ENCODE measurements at places on chromosomes 16 and 17. TPM values are rescaled to one million over a fixed set of nuclear protein-coding genes. Genes with fewer than 3 reads are reported as not detected.
A peak's percentile ranks its signal among the peaks of the same experiment; 100 is the strongest.

Gene ZP2
- total RNA-seq, result not detected

Gene SYT17
- total RNA-seq, result 1.5 TPM

Gene OTOP2
- not detected for total RNA-seq

Gene HOXB2
- 114 TPM for total RNA-seq

Gene CDK10
- total RNA-seq, result 58.8 TPM

Gene KRTAP9-2
- not detected for total RNA-seq

Gene UTS2R
- 10.8 TPM for total RNA-seq

Gene APOBR
- total RNA-seq, result not detected

Gene HS3ST4
- 0.46 TPM for total RNA-seq

Gene SETD1A
- total RNA-seq, result 32.3 TPM

Gene NDUFAB1
- 108 TPM for total RNA-seq

Gene KRT31
- not detected for total RNA-seq

Gene HSPB9
- total RNA-seq, result 0.67 TPM

Gene MT1H
- not detected for total RNA-seq

GRCh38 chr17:47660064-47660492 is 10.4 kb downstream of the KPNB1 start:
- no peak for DNase-seq

DNA sequence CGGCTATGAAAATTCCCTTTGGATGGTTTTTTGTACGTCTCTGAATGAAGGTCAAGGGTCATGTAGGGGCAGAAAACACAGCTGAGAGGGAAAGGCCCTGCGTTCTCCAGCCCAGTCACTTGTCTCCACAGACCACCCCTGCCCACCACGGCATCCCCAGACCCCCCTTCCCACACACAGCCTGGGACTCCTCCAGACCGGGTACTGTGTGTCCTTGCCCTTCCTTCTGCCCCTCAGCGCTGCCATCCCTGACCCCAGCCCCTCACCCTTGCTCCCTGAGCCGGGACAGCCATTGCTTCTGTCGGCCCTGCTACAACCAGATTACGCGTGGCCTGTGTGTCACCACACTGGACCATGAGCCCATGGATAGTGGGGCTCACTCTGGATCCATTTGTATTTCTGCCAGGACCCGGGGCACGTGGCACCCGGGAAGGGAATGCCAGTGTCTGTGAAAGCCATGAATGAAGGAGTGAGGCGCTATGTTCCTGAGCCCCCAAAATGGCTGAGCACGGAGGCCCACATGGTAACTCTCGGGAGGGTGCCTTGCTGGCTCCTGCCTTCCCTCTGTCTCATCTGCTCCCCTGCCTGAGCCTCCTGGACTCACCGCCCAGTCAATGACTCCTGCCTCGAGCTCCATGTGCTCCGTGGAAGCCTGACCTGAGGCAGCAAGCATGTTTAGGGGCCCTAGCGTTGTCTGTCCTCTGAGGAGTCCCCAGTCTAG is 139.1 kb upstream of the FOXF1 start:
- no peak for DNase-seq

DNA sequence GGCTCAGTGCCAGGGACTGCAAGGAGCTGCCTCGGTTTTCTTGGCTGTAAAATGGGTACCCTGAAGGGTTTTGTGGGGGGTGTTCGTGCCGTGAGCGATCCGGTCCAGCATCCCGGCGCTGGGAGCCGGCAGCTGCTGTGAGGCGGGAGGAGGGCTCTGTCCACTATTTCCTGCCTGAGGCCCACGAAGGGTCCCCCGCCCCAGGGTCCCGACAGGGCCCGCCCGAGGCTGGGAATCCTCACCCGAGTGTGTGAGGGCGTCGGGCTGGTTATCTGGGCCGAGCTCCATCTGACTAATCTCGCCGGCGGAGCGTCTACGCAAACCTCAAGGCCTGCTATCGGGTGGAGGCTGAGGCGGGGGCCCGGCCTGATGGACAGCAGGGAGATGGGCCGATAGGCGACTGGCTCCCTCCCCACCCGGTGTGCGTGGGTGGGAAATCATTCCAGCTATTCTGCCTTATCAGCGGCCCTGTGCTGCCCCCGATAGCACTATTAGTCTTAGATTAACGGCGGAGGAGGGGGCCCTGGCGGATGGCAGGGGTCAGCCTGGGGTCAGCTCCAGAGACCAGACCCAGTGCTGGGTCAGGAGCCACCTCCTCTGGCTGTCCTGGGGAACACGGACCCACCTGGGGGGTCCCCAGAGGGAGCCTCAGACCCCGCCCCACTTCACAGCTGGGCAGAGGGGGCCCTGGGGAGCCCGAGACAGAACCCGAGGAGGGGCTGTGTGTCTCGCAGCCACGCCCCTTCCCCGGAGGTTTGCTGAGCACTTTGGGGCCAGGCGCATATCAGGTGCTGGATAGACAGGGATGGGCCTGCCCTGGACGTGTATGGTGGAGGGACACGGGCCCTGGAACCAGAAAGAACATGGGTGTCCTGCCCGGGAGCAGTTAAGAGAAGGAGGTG is 44.7 kb downstream of the ZFPM1 start:
- DNase-seq, result peak; percentile 79

DNA sequence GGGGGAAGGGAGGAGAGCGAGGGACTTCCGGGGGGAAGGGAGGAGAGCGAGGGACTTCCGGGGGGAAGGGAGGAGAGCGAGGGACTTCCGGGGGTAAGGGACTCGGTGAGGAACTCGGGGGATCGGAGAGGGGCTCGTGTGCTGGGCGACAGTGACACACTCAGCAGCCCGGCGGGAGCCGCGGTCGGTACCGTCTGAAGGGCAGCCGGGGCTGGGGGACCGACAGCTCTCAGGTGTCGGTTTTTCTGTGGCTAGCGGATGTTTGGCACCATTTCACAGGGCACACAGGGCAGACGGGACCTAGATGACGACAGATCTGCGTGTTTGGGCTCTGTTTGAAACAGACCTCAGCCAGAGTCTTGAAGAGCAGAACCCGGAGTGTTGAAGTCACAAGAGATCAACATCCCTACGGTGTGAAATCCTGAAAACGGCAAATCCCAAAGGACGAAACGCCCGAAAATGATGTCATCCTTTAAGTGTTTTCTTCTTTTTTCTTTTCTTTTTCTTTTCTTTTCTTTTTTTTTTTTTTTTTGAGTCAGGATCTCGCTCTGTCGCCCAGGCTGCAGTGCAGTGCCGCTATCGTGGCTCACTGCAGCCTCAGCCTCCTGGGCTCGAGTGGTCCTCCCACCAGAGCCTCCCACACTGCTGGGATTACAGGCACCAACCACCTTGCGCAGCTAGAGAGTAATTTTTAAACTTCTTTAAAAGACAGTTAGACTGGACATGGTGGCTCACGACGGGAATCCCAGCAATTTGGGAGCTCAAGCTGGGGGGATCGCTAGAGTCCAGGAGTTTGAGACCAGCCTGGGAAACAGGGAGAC is 23.9 kb downstream of the ZNF778 start:
- DNase-seq, result peak; percentile 85

DNA sequence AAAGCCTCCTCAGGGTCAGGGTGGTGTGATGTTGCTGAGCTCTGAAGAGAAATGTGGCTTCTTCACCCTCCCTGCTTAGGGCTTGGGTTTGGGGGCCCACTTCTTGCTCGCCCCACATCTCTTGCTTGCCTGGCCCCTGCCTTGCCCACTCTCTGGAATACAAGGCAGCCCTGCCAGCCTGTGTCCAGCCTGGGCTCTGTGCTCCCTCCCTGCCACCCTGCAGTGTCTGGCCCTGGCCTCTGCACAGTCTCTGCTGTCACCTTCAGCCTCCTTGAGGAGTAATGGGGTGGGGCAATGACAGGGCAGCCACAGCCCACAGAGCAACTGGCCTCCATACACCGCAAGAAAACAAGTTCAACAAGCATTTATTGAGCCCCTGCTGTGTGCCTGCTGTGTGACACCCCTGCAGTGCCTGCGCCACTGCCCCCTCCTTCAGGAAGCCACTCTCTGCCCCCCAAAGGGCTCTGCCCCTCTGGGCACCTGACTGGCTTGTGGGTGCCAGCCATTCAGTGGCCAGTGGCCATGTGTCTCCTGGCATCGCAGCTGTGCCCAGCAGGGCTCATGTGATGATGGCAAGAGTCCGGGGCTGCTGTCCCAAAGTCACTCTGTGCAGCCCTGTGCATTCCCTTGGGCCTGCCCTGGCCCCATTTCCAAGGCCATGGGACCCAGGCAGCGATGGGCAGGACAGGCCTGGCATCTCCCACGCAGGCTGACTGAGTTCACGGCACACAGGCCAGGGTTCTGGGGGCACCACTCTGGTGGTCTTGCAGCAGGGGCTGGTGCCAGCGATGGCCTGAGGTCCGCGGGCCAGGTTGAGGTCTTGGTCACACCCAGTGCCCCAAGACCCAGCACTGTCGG is 240.8 kb downstream of the KATNIP start:
- DNase-seq, result no peak

- DNase-seq, result no peak
Measured at GRCh38 chr16:4081521-4082021, 34.7 kb downstream of the ADCY9 start.

DNA sequence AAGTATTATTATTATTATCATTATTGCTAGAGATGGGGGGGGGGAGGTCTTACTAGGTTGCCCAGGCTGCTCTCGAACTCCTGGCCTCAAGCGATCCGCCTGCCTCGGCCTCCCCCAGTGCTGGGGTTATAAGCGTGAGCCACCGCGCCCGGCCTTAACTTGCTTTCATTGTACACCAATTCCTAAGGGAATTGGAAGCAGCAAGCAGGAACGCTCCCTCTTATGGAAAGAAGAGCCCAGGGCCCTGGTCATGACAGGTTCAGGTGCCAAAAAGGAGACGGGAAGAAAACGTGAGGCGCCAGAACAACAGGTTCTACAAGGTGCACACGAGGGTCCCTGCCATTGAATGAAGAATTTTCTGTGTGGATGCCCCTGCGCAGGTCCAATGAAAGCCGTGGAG is 540 bp upstream of the RPL38 start:
- DNase-seq, result no peak

GRCh38 chr17:14585099-14585498 is 284.2 kb downstream of the HS3ST3B1 start:
- no peak for DNase-seq

GRCh38 chr17:70006159-70006558 is 68.9 kb upstream of the KCNJ16 start:
- DNase-seq, result no peak

- no peak for DNase-seq
Measured at GRCh38 chr16:68360956-68361355, 50.1 kb downstream of the PRMT7 start.

DNA sequence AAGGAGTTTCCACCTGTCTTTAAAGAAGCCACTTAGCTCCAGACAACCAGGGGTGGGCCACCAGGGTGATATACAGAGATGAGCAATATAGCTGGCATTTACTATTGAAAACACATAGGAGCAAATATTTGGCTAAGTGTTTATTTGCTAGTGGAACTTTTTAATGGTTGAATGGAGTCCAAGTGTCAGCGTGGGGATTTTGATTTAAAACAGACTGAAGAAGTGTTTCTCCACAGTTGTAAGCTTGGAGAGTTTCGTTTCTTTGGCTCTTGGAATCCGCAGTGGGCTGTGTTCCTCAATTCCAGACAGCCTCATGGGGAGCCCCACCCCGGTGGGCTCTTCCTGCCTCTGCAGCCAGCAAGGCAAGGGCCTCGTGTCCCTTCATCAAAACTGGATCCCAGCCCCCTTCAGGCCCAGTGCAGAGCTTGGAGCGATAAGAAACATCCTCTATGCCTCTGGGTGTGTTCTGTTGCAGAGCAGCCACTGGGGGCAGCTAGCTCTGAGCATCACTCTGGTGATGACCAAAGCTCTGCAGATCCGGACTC is 36.1 kb downstream of the NOG start:
- DNase-seq, result peak; percentile 11

GRCh38 chr17:61366715-61367413 is 32.8 kb upstream of the TBX2 start:
- peak; percentile 96 for DNase-seq

GRCh38 chr16:17466876-17467275 is 3.9 kb downstream of the XYLT1 start:
- DNase-seq, result no peak

DNA sequence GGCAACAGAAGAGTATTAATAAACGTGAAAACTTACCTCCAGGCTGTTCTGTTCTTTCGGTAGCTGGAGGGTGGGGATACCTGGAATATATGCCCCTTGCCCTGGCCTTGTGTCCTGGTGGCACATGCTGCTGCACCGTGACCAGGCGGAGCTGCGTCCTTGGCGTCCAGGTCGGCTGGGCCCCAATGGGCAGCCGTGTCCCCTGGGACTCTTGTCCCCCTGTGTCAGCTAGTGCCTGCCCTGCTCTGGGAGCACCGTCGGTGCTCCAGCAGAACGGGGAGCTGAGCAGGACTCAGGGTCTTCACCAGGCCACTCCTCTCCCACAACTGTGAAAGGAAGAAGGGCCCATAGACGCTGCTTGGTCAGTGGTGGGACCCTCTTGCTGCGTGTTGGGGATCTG is 7.9 kb downstream of the ZNF213 start:
- DNase-seq, result no peak

DNA sequence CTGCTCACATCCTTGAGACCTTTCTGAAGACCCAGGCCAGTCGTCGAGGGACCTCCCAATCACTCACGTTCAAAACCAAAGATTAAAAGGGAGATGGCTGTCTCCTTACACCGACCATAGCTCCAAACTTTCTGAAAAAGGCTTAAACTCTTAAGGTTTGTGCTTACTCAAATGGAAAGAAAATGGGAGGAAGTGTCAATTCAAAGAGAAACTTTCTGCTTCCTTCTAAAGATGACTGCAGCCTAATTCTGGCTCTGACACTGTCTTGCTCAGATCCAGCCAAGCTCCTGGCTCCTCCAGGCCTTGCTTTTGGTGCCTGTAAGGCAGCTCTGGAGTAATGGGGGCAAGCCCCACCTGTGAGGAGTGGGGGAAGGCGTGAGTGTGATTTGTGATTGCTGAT is 54.9 kb upstream of the WSB1 start:
- no peak for DNase-seq

GRCh38 chr16:24984903-24985675 is 30.1 kb downstream of the ARHGAP17 start:
- no peak for DNase-seq

- no peak for DNase-seq
Measured at GRCh38 chr17:73943416-73944110, 259.9 kb upstream of the RPL38 start.

DNA sequence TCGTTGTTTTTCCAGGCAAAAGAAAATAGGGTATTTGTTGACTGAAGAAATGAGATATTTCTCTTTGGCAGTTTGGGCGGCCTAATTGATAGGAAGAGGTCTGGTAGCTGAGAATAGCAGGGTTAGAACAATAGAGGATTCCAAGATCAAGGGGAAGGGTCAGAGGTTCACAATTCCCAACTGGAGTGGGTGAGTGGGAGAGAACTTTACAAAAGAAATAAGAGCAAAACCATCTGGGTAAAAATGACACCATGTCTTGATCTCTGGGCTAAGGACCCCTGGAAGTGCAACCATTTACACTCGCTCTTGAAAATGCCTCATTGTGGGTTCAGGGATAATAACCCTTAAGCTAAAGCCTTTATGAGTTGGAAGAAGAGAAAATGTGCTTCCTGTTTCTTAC is 180.5 kb downstream of the CDH13 start:
- DNase-seq, result no peak

- no peak for DNase-seq
Measured at GRCh38 chr16:11020792-11021551, 76.6 kb downstream of the CLEC16A start.

- no peak for DNase-seq
Measured at GRCh38 chr17:74779948-74780400, 3.8 kb upstream of the NAT9 start.

Measured in cardiac muscle cell (in vitro differentiated cells and primary cell).